ENCODE measurements at places on chromosomes 1 and 21.

DNA sequence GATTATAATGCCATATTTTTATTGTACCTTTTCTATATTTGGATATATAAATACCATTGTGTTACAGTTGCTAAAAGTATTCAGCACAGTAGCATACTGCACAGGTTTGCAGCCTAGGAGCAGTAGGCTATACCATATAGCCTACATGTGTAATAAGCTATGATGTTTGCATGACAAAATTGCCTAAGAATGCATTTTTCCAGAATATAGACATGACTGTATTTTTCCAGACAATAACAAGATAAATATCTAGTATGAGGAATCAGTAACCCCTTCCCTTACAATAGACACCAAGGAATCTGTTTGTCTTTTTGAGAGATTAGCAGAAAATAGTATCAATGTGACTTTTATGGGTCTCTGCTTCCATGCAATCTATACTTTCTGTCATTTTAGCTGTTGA is 228.6 kb downstream of the GRIK1 start:
- no peak for DNase-seq

GRCh38 chr1:157438146-157438545 is 114.2 kb downstream of the FCRL5 start:
- DNase-seq: no peak

GRCh38 chr21:41817877-41818855 is 51.3 kb upstream of the RIPK4 start:
- DNase-seq: no peak

DNA sequence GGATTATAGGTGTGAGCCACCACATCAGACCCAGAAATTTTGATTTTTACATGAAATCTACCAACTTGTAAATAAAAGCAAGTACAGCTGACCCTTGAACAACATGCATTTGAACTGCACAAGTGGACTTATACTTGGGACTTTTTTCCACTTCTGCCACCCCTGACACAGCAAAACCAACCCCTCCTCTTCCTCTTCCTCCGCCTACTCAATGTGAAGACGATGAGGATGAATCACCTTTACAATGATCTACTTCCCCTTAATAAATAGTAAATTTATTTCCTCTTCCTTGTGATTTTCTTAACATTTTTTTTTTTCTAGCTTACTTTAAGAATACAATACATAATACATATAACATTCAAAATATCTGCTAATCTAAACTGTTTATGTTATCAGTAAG is 17.5 kb upstream of the YRDC start:
- no peak for DNase-seq

Measured in ecto neural progenitor cell (in vitro differentiated cells).